ENCODE measurements at places on chromosomes 5 and 9. TPM values are rescaled to one million over a fixed set of nuclear protein-coding genes. Genes with fewer than 3 reads are reported as not detected.

DNA sequence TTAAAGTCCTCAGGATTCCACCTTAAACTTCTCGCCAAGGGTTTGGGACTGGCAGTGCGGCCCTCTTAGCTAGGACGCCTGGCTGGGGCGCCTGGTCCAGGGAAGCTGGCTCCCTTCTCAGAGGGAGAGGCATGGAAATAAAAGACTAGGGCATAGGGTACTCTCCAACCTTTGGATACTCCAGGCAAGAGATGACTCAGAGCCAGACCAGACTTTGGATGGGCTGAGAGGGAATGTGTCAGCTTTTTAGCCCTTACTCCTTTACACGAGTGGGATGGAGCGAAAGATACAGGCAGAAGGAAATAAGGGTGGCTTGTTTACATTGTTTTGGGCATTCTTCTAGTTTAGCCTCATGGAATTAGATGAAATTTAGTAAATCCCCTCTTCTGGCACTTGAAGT is 48.2 kb downstream of the IL31RA start:
- no peak overlapping the region for H3K4me3 ChIP-seq
- H3K4me1 ChIP-seq, result no peaks in the 10 kb centered on the region
- H3K36me3 ChIP-seq, result no peaks in the 10 kb centered on the region
- no peaks in the 10 kb centered on the region for H3K27me3 ChIP-seq

GRCh38 chr9:87707805-87708506 is 18.0 kb upstream of the CTSL start:
- H3K27ac ChIP-seq, result no peak overlapping the region
- no peak for DNase-seq
- H3K4me3 ChIP-seq, result no peak overlapping the region
- peaks cover 5% of the 10 kb centered on the region for H3K4me1 ChIP-seq

SPINK6 gene
- total RNA-seq, result not detected

STING1 gene
- 59.9 TPM for total RNA-seq

N4BP3 gene
- 3.9 TPM for total RNA-seq
